ENCODE measurements at places on chromosomes 4 and X.

- DNase-seq = no peak
Measured at GRCh38 chrX:23398570-23398969, 63.9 kb downstream of the PTCHD1 start.

- no peak for DNase-seq
Measured at GRCh38 chr4:168605411-168605810, 108.6 kb downstream of the PALLD start.

GRCh38 chrX:153903991-153904957 lies at the start of gene AVPR2:
Gene AVPR2, plus strand, starts transcription at chrX:153904673. Its CDS starts 473 bp downstream, at chrX:153905146.
- DNase-seq = no peak

DNA sequence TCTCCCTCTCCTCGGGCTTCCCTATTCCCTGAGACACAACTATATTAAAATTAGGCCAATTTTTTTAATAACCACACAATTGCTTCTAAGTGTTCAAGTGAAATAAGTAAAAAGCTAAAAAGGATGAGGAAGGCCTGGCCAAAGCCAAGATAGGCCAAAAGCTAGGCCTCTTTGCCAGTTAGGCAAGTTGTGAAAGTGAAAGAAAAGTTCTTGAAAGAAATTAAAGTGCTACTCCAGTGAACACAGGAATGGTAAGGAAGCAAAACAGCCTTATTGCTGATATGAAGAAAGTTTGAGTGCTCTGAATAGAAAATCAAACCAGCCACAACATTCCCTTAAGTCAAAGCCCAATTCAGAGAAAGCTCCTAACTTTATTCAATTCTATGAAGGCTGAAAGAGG lies 114.2 kb upstream of the FAT4 start:
- DNase-seq = no peak

DNA sequence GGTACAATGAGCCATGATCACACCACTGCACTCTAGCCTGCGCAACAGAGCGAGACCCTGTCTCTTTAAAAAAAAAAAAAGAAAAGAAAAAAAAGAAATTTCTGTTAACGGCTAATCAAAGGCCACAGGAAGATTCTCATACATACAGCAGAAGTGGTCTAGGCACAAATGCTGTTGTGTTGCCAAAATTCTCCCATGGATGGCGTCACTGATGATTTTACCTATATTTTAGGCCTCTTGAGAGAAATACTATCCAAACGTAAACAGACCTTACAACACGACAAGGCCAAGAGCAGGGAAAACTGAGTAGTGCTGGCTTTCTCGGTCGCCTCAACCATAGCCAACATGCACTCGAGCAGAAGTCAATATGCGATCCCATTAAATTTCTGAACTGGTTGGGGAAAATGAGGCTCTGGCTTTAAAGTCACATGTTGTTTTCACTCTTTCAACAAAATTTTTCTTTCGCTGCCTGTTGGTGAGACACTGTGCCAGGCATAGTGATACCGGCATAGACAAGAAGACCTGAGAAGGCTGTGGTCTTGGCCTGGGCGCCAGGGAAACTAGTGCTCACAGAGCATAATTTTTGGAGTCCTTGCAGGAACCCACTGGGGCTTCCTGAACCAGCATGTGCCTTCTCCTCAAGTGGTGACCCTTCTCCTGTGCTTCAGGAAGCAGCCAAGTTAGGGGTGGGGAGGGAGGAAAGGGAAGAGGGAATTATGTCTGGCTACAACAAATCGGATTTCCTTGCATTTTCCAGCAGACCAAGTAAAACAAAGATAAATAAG lies 20.6 kb downstream of the SH3KBP1 start:
- DNase-seq = no peak

All from NCI-H2081 treated with DMSO at 0.1 percent for 48 hours (cell line).